ENCODE measurements at places on chromosomes 1 and 21.

DNA sequence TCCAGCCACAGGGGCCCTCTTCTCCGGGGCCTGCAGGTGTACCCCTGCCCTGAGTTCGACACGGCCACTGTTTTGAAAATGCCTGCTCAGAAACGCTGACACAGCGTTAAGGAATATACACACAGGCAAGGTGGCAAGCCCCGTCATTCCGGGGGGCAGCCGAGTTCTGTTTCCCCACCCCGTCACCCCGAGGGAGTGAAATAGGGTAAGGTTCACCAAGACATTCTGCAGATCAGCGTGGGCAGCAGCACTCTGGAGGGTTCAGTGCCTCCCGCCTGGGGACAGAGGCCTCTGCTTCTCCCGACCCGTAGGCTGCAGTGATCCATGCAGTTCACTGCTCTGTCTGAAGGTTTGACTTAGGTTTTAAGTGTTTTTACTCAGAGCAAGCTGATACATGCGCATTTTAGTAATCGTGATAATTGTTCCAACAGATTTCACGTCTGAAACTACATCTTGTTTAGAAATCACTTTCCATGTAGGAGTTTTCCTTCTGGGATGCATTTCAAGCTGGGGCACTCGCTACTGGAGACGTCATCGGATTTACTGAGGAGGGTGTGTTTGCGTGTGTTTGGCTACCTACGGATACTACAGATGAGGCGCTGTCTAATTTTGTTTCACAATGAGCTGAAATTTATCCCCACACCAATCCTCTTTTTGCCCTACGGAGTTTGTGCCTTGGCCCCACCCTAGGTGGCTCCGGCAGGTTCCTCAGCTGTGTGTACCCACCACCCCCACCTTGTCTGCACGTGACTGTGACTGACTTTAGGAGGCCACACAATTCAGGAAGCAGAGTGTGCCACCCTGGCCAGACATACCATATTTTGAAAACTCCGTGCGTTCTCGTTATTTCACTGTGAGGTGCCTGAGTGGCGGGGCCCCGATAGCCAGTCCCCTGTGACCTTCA, 63.5 kb downstream of the AGPAT3 start:
- DNase-seq, result no peak

GRCh38 chr1:231584117-231584516, 42.5 kb upstream of the DISC1 start:
- DNase-seq, result peak; percentile 31

DNA sequence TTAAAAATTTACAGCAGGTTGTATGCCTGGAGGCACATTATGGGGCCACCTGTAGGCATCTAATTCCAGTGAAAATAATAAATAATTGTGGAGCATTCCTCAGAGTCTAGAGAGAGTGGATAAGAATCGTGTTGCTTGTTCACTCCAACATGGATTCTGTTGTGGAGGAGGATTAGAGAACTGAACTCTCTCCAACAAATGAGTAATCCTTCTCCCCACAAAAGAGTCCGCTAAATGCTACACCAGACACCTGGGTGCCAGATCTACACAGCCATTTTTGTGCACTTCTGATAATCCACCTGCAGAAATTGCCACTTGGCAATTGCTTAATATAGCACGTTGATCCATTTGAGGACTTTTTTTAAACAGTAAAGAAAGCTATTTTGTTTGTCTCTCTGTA, 113.7 kb upstream of the DPYD start:
- no peak for DNase-seq

GRCh38 chr1:112563341-112563740, 54.6 kb downstream of the WNT2B start:
- no peak for DNase-seq

- no peak for DNase-seq
These were observed 10.4 kb upstream of the CELA3B start for GRCh38 chr1:21966247-21967000.

- DNase-seq, result peak; percentile 3
These were observed 1.5 kb downstream of the KCNA3 start for GRCh38 chr1:110673197-110673701.

- DNase-seq, result peak; percentile 82
These were observed 1.2 kb downstream of the AGPAT3 start for GRCh38 chr21:43866260-43866629.

GRCh38 chr21:38807986-38808385, 2.3 kb downstream of the ETS2 start:
- DNase-seq, result no peak

DNA sequence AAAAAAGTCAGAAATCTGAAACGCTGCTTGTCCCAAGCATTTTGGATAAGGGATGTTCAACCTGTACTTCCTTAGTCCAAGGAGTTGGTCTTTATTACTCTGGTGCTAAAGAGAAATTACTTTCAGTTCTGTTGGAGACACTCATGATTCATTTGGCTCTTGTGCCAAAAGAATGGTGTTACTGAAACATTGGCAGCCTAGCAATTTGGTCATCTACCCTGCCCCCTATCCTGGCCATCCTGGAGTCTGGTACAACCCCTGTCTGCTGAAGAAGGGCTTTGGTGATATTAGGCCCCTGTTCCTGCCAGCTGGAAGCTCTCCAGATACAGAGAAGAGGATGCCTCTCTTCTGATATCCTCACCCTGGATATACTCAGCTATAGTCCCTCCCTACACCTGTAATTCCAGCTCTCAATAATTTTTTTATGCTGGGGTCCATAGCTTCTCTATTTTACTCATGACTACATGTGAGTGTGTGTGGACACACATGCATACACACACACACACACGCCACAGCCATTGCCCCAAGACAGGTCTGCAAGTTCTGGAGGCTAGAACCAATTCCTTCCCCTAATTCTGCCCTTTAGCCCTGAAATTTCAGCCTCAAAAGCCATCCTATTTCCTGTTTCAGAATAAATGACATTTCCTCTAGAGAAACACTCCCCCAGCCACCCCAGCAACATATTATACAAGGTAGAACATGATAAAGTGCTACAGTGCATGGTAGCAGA, 40.0 kb downstream of the LHX8 start:
- DNase-seq, result no peak

GRCh38 chr1:198491596-198491995, 48.9 kb downstream of the ATP6V1G3 start:
- no peak for DNase-seq

DNA sequence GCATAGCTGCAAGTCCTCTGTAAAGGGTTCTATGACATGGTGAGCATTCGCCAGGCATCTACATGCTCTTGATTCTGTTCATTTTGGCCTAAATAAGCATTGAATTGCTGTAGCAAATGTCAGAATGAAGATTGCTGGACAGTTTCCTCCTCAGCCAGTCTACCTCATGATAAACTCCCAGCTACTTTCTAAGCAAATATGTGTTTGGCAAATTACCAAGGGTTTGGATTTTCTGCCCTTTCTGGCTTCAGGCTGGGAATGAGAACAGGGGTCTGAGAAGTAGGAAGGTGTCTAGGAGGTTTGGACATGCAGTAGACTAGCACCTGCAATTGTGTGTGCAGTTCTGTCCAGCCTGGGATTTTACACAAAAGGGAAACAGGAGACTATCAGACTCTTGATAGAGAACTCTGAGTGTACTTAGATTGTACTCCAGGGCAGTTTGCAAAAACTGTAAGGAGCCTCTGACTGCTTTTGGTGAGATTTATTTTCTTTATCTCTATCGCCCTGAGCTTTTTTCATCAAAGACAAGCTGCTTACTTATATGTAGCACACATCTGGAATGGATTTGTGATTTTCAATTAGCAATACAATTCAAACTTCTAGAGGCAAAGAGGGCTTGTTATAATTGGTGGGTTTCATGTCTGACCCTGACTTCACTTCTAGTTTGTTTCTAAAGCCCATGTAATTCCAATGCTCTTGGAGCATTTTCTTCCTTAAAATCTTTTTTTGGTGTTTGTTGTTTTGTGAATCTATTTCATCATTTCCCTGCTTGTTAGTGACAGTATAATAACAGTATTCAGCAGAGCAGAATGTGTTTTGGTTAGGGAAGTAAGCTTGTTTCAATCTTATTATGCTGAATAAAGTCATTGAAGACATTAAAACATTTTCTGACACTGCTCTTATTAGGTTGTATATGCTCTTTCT, 150.8 kb downstream of the VPS13D start:
- DNase-seq, result no peak

DNA sequence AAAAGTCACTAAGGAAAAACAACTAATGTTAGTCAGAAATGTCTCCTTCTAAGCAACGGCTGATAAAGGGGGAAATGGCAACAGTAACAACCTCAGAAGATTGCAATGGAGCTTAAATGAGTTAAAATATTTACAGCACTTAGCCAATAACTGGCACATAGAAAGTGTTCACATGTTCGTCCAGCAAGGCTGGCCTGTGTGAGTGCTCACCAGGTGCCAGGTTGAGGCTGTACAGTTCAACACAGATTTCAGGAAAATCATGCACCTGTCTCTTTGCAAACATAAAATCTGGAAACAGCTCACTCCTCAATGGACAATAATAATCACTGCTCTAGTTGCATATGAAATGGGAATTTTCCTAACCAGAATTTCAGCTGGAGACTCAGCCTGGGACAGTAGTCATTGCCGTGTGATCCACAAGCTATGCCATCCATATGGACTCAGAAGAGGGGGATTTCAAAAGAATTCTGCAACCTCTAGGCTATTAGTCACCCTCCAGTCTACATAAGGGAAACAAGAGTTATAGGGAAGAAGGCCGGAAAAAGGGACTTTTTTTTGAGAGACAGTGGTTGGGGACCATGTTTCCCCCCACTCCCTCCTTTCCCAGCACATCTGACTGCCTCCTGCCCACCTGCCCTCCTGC, 68.6 kb downstream of the SYDE2 start:
- no peak for DNase-seq

GRCh38 chr1:14698314-14698713, 99.8 kb downstream of the KAZN start:
- no peak for DNase-seq

DNA sequence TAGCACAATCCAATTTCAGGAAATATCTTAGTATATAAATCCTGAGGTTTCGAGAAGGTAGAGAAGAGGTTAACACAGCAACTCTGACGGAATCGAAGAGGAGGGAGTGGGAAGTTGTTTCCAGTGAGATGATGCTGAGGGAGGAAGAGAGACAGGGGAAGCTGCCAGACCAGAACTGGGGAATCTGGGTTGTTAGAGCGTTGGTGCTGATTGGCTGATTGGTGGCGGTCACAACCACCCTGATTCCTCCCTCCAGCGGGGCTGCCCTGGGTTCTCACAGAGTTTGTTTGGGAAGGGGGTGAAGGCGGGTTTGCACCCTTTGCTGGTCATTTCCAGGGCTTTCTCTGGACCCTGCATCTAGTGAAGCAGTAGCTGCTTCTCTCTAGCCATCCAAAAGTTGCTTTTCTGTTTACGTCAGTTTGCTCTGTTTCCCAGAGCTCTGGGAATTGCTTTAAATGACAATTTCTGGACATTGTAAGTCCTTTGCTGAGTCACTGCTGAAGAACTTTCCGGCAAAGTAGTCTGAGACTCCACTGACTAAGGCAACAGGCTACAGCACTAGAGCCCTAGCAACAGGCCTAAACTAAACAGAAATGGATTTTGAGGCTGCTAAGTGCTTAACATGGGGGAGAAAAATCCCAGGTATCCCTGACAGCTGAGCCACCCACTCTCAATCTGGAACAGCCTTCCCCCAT, 90.1 kb downstream of the TENT5C start:
- no peak for DNase-seq

DNA sequence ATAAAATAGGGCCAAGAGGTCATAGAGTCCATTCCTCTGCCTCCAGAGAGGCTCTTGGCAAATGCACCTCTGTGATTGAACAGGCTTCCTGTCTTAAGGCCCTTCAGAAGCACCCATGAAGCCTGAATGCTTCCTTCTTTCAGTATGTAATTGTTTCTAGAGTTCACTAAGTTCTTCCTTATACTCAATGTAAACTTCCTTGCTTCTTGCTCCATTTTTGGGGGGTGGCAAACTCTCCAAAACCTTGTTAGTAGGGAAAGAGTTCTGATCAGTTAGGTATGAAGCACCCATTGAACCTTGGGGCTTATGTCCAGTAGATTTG, 102.3 kb upstream of the LPGAT1 start:
- no peak for DNase-seq

GRCh38 chr1:112743174-112744008, 28.3 kb upstream of the PPM1J start:
- no peak for DNase-seq

DNA sequence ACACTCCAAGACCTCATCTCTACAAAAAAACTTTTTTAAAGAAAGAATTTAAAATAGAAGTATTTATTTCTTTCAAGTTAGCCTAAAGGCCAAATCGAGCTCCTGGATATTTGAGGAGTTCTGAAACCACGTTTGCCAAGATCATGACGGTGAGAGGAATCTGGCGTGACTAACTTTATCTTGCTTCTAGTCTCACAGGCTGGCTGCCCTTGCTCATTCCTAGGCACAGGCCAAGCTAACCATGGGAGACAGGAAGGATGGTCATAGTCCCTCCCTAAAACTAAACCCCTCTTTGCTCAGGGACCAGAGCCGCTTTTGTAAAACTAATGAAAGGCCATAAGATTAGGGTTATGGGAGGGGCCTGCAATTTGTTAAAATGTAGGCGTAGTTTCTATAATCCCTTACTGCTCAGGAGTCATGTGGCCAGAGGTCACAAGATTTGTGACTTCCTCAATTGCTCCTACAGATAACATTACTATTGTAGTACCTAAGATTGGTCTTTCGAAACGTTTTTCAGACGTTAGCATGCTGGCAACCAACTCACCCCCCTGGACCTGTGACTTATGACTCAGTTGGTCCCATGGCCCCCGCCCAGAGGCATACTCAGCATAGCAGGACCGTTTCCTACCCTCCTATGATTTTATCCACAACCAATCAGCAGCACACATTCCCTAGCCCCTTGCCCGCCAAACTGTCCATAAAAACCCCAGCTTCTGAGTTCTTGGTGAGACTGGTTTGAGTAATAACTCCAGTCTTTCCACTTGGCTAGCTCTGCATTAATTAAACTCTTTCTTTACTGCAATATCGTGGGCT, 425.0 kb downstream of the SMYD3 start:
- DNase-seq, result no peak

GRCh38 chr1:98482611-98483010, 178.9 kb upstream of the SNX7 start:
- DNase-seq, result no peak

GRCh38 chr21:46250146-46250725, 21.7 kb upstream of the LSS start:
- DNase-seq, result no peak

DNA sequence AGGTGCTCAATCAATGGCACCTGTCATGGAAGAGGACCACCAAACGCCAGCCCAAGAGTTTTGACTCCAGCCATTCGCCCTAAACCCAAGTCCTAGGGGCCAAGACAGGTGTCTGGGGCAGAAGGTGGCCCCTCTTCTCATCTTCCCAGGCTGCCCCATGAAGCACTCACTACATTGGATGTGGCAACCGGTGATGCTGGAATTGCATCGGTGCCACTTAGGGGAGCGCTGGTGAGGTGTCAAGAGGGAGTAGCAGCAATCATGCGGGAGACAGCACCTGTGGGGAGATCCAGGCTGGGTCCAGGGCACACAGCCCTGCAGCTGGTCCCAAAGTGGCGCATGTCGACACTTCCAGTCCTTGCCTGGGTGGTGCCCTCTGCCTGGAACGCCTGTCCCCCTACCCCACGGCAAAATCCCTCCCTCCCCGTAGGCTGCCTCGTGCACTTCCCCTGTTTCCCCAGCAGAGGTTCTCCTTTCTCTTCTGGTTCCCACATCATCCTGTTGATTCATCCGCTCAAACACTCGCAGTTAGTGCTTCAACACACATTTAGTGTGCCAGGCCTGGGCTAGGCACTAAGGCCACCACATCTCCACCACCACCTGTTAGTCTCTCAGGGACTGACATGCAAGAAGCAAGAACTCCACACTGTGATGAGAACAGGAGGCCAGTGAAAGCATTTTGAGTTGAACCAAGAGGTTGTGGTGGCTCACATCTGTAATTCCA, 18.5 kb downstream of the PLA2G2D start:
- DNase-seq, result peak; percentile 73

GRCh38 chr1:111735858-111736544, 3.2 kb downstream of the INKA2 start:
- no peak for DNase-seq

All from GM20000 (cell line).